Esophagus squamous epithelium (tissue), 5 donors: ENCODE measurements at places on chromosomes 6 and 20.
A peak's percentile ranks its signal among the peaks of the same experiment; 100 is the strongest.

DNA sequence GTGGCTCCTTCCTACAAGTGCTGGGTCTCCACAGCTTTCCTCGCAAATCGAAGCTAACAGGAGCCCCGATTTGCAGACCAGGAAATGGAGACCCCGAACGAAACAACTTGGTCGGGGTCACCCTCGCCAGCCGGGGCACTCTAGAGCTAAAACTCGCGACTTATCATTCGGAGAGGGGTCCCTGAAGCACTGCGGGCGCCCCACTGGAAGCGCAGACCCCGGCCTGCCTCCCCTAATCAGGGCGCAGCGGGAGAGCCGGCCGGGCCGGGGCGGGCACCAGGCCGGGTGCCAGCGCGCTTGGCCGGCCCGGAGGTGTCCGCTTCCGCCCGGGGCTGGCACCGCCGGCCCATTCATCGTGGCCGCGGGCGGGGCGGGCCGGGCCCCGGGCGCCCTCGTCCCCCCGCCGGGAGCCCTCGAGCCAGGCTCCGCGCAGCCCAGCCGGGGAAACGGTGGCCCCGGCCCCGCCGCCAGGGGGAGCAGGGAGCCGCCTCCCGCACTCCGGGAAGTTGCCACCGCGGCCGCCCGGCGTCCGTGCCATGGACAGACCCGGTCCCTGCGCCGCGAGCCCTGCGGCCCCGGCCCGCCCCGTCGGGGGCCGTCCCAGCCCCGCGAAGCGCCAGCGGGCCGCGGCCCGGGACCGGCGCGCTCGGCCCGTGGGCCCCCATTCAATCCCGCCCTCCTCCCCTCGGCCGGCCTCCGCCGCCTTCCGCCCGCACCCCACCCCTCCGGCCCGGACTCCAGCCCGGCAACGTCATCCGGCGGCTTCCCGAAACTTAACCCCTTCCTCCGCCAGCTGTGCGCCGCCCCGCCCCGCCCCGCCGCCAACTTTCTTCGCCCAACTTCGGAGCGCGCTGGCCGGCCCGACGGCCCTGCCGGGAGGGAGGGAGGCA lies 961 bp downstream of the RRBP1 start:
- DNase-seq, result peak; percentile 15

- no peak for DNase-seq
Observed at GRCh38 chr6:123810948-123811347, 7.3 kb downstream of the NKAIN2 start.

- DNase-seq, result no peak
Observed at GRCh38 chr6:144883915-144884314, 598.8 kb downstream of the UTRN start.

DNA sequence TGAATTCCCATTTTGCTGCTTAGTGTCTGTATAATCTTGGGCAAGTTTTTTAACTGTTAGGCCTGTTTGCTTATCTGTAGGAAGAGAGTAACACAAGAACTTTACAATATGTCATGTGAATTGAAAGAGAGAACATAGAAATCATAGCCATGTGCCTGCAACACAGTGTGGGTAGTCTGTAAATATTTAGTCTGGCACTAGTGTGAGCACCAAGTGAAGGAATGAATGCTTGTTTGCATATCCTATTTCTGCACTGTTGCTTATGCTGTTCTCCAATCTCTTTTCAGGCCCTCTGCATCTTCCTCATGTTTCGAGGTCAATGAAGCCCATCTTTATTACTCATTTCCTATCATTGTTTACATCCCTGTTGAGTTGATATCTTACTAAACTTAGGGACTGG lies 49.2 kb downstream of the CBFA2T2 start:
- no peak for DNase-seq

- no peak for DNase-seq
Observed at GRCh38 chr6:53426667-53427270, 78.0 kb upstream of the ELOVL5 start.

DNA sequence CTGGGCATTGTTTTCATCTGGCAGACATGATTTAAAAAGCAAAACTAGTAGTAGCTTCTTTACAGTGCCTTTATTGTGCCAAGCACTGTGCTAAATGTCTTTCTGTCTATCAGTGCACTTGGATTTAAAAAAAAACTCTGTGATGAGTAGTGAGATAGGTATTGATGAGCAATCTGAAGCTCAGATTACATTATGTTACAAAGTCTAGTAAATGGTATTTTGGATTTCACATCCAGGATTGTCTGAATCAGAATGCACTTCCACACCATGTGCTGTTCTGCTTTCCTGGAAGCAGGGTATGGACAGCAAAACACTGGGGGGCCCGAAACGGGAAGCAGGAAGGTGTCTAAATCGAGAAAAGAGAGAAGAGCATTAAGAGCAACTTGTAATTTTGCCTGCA lies 103.4 kb upstream of the CCN2 start:
- DNase-seq, result no peak

DNA sequence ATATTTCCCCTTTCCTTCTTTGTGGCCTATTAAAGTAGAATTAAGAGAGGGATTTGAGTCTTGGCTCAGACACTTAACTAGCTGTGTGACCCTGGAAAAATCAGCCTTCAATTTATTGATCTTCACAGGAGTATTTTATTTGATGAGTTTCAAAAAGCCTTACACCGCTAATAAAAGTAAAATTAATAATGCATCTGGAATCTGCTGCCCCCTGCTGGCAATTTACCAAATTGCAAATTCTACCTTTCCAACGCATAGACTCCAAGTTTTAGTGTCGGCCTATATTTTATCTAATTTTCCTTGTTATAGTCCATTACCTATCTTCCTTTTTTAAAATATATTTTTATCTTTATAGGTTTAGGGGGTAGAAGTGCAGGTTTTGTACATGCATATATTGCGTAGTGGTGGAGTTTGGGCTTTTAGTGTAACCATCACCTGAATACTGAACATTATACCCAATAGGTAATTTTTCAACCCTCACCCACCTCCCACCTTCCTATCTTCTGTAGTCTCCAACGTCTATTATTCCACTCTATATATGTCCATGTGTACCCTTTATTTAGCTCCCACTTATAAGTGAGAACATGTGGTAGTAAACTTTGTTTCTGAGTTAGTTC lies 46.3 kb downstream of the GOPC start:
- DNase-seq, result no peak

DNA sequence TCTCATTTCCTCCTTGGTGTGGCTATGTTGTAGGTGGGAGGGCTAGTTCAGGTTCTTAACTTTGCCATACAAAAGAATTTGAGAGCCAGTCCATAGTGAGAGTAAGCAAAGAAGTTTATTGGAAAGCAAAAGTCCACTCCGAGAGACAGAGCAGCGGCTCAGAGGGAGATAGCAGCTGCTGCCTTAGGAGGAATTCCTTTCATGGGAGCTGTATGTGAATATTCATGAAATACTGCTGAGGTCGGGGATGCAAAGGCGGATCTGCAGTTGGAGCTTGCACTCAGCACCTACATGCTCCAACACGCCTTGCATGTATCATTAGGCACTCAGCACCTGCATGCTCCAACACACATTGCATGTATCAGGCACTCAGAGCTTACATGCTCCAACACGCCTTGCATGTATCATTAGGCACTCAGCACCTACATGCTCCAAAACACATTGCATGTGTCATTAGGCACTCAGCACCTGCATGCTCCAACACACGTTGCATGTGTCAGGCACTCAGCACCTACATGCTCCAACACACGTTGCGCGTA lies 54.9 kb downstream of the CDH4 start:
- no peak for DNase-seq

DNA sequence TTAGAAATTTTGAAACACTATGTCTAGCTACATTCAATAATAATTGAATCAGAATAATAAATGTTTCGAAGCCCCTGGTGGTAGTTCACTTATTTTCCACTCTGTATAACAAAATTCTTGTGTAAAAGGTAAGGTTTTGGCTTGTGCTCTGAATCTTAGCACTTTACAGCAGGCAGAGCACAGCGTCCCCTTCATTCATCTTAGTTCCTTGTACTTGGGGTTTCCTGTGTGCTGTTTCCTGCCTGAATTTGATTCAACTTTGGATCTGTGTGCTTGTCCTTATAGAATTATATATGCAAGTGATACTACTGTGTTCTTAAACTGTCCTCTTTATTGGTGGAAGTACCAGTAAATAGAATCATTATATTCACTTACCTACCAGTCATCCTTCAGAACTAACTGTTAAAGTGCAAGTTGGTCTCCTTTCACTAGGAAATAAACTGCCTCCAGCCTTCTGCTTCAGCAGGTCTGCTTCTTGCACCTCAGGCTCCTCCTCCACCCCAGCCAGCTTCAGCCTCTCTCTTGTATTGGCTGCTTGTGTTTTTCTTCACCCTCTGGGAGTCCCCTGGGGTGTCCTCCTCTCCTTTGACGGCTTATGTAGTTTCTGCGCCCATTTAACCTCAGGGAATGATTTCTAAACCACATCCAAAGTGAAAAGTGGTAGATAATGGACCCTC lies 28.8 kb upstream of the TULP4 start:
- DNase-seq, result no peak

DNA sequence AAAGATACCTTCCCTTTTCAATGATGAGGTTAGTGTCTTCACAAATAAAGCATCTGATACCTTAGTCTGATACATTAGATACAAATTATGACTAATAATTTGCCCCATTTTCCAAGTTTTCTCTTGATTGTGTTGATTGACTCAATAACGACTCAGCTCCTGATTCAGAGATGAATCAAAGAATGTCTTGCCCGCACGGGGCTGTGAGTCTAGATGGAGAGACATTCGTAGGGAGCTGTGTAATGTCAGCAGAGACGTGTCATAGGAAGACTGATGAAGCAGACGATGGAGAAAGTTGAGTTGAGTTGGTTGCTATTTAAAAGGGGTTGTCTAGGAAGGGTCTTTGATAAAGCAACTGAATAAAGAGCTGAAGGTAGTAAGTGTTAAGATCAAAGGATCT lies 78.2 kb downstream of the TSHZ2 start:
- no peak for DNase-seq

DNA sequence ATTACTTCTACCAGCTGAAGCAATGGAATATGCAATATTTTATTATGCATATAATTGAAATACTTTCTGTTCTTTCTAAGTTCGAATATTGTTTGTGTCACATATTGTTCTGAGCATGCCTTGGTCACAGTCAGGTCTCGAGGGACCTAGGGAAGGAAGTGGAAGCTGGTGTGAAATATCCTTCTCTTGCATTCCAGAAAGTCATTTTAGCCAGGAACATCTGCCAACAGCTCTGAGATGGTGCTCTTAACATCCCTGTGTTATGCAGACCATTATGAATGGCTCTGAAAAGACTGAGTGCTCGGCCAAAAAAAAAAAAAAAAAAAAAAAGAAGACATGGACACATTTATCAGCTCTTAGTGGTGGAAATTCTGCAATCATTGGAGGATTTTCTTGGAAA lies 132.7 kb upstream of the JAG1 start:
- no peak for DNase-seq

DNA sequence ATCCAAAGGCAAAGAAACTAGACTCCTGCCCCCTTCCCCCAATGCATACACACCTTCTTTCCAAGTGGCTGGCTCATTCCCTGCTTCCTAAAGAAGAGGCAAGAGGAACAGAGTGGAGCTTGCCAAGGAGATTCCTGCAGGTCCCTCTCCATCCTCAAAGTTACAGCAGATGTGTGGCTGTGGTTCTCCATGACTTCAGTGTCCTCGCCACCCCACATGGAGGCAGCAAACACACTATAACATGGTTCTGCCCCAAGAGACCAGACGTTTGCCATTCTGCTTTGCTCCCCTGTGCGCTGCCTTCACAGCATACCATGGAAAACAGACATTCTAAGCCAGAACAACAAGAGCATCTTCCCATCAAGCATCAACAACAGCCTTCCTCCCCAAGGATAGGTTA lies 84.4 kb downstream of the BACH2 start:
- no peak for DNase-seq

DNA sequence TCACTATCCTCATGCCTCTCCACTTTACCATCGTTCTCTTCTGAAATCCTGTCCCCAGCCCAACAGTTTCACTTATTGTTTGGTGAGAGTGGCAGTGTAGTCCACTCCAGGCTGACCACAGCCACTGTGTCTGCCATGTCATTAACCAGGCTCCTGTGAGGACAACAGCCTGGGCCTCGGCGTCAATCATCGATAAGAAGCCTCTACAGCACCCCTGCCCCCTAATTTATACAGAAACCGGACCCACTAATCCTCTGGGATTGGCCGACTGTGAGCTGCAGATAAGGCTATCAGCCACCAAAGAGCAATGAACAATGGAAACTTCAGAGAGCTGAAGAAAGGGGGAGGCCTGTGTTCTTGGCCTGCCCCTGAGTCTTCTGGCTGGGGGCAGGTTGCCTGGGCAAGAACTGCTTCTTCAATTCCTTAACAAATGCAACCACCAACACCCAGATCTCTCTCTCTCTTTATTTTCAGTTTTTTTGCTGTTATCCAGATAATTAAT lies 3.4 kb downstream of the EGFL8 start:
- no peak for DNase-seq
